CD4-positive, alpha-beta T cell (primary cell): ENCODE measurements at places on chromosomes 5 and 9.

DNA sequence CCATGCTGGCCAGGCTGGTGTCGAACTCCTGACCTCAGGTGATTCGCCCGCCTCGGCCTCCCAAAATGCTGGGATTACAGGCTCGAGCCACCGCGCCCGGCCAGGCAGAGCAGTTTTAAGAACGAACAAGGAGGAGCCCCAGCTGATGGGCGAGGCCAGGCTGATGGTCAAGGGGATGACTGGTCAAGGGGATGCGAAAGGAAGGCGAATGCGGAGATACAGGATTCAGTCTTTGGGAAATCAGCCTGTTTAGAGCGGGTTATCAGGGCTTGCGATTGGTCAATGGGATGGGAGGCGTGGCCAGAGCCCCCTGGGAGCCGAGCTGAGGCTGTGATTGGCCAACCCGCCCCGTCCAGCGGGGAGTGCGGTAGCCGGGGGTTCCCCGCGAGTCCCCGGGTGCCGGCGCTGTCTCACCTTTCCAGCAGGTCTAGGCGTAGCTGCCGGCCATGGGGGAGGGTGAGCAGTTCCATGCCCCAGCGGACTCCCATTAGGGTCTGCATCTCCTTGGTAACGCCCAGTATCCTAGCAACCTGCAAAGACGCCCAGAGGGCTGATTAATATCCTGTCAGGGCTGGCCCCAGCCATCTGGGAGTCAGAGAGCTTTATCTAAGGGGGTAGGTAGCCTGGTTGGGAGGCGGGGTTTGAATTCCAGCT lies 7.5 kb upstream of the TOR2A start:
- DNase-seq: no peak

DNA sequence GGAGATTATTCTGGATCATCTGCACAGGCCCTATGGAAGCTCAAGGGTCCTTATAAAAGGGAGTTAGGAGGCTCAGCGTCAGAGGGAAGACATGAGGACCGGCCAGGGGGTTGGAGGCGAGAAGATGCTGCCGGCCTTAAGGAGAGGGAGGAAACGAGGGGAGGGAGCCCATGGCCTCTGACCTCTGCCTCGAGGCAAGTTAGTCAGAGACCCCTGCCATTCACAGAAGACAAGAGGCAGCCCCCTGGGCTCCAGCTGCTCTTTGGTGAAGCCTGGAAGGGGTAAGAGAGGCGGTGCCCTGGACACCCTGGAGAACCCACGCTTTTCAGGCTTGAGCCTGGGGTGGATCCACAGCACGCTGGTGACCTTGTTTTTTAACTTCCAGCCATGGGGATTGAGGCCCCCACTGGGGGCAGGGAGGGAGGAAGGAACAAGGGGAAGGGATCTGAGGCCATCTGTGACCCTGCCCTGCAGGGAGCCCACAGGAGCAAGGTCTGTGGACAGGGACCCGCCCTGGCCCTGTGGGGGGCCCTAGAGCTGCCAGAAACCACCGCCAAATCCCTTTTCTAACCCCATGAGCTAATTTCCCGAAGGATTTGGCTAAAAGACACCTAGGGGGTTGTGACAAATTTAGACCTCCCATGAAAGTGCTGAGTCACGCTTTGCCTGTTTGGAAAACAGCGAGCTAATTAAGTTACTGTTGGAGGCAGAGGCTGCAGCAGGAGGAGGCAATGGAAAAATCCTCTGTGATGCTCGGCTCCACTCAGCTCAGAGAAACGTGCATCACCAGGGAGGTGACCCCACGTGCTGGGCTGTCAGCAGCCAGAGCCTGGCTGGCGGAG lies 49.7 kb downstream of the OLFM1 start:
- no peak for DNase-seq

GRCh38 chr9:103615994-103616393 lies 478.1 kb upstream of the SMC2 start:
- DNase-seq: no peak

DNA sequence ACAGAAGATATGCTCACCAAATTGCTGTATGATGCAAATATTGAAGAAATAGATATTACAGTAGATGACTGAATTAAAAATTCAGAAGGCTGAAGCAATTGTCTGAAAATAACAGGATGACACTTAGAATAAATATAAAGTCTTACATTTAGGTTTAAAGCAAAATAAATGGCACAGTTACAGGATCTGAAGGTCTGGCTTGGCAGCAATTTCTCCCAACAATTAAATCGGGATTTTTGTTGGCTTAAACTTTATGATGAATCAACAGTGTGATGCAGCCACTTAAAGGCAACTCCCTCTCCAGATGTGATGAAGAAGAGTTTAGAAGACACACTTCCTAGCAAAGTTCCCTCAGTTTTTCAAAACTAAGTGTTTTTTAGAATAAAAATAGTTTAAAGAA lies 80.5 kb downstream of the NREP start:
- DNase-seq: no peak

GRCh38 chr9:132003319-132003704 lies 76.4 kb downstream of the MED27 start:
- no peak for DNase-seq

DNA sequence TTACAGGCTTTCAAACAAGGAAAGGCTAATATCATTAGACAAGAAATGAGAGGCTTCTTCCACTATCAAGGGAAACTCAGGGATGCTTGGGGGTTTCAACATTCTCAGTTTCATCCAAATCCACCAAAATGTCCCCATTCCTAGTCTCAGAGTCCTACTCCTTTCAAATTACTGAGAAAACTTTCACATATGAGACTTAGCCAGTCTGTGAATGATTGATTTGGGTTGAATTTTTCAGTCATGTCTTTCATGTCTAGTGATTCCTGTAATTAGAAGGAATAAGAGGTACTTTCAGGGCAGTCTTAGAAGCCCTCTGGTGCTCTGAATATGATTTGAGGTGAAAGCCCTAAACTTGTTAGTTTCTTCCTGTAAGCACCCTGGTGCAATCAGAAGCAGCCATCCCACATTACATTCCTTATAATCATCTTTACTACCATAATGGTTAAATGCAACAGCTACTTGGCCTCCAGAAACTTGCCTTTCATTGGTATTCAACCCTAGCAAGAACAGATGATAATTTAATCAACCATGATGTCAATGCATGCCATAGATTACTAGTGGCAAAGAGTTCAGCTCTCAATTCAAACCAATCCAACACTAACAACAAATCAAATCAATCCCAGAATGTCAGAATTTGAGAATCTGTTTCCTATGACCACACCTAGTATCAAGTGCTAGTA lies 50.7 kb upstream of the RIC1 start:
- DNase-seq: no peak

- DNase-seq: no peak
Observed at GRCh38 chr9:6771722-6772121, 13.9 kb downstream of the KDM4C start.

DNA sequence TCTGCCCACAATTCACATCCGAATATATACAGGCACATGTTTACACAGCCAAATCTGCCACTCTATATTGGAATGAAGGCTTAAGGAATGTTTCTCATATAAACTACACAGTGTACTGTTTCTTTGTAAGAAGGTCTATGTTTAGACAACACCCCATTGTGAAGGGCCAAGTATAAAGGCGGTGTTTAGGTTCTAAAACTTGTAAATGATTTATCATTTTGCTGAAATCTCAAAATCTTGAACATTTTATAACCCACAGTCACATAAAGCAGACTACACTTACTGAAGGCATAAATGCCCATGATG lies 94.0 kb downstream of the ZNF608 start:
- no peak for DNase-seq

DNA sequence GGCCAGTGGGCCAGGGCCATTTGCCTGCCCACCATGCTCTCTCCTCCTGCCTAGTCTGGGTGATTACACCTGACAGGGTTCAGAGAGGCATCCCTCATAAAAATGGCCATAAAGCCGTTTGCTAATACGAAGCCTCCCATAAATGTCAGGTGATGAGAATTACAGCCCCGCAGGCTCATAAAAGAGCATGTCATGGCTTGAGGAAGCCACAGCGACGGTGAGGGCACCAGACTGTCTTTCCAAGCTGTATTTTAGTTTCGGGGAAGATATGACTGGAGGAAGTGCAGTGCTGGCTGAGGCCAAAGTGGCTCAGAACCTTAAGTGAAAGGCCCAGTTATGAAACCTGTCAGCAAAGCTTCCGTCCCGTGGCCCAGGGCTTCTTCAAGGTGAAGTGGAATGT lies 18.5 kb upstream of the TCERG1 start:
- DNase-seq: no peak

DNA sequence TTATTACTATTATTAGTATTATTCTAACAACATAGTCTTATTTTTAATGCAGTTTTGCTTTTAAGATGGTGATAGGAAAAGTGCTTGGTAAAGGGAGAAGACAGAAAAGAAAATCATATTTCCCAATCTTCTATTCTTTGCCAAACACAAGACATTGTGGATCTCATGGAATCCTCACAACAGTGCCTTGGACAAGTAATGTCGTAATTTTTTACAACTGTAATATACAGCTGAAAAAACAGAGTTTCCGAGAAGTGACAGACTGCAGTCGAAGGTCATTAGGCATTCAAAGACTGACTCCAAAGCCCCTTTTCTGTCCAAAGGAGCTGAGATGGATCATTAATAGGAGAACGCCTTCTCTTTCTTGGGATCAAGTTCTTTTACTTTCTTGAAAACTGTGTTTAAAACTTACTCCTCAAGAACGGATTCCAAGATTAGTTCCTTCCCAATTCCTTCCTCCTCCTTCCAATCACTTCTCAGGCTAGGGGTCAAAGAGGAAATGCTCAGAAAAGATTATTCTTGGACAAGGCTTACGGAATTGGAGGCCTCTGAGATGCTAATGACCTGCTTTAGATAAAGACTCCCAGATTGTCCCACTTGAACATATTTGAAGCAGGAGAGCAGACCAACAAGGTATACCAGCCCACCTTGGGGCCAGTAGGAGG lies 24.3 kb upstream of the TRIM32 start:
- no peak for DNase-seq

- DNase-seq: no peak
Observed at GRCh38 chr9:95502248-95502647, 14.5 kb downstream of the PTCH1 start.

- DNase-seq: no peak
Observed at GRCh38 chr9:81724242-81724889, 35.0 kb upstream of the TLE1 start.

- DNase-seq: no peak
Observed at GRCh38 chr5:33148076-33148513, 292.7 kb upstream of the TARS1 start.

- DNase-seq: no peak
Observed at GRCh38 chr9:128459011-128459410, 3.2 kb downstream of the ODF2 start.

GRCh38 chr5:10288592-10289219 lies 19.0 kb downstream of the CMBL start:
- no peak for DNase-seq

DNA sequence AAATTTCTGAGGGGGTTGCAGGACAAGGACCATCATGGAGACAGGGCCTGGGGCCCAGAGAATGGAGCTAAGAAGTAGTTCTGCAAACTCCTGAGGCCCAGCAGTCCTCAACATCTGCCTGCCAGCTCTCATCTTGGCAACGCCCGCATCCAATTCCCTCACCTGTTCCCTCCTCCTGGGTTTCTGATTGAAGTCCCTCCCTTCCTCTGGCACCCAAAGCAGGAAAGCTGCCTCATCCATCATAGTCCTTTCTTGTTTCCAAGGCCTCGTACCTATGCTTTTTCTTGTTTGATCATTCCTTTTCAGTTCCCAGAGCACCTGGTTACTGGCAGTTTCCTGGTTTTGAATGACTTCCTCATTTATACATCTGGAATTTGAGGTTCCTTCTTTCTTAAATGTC lies 181.3 kb downstream of the NR2F1-AS1 start:
- no peak for DNase-seq

GRCh38 chr9:136087741-136088480 lies 7.2 kb downstream of the NACC2 start:
- no peak for DNase-seq

DNA sequence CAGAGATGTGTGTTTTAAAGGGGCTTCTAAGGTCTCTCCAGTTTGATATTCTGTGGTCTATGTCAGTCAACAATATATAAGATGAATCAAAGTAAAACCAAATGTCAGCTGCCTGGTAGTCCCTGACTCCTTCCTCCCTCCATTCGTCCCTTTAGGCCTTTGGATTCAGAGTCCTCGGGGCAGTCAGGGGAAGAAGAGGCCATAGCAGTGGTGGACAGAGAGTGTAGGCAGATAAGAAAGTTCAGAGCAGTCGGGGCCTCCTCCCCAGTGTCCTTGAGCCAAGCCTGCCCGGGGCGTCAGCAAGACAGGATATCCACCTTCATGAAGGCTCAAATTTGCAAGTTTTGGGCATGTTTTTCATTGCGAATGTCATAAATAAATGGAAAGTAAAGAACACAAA lies 110.6 kb downstream of the ADAMTS16 start:
- DNase-seq: no peak

DNA sequence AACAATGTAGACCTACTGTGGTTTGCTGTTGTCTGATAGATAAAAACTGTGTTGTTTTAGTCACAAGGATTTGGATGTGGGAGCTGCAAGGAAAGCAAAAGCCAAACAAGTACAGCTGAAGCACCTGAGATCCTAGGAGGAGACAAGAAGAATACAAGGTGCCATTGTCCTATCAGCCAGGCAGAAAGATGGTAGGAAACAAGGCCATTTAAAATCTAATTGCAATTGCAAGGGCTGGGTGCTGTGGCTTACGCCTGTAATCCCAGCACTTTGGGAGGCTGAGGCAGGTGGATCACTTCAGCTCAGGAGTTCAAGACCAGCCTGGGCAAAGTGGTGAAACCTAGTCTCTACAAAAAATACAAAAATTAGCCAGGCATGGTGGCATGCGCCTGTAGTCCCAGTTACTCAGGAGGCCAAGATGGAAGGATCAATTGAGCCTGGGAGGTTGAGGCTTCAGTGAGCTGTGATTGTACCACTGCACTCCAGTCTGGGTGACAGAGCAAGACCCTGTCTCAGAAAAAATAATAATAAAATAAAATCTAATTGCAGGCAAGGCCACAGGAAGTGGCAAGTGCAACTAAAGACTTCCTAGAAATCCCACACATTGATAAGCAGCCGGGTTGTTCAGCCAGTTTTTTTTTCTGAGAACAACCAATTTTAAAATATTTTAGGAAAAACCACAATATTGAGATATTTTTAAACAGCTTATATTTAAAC lies 22.6 kb downstream of the DOCK8 start:
- DNase-seq: no peak

DNA sequence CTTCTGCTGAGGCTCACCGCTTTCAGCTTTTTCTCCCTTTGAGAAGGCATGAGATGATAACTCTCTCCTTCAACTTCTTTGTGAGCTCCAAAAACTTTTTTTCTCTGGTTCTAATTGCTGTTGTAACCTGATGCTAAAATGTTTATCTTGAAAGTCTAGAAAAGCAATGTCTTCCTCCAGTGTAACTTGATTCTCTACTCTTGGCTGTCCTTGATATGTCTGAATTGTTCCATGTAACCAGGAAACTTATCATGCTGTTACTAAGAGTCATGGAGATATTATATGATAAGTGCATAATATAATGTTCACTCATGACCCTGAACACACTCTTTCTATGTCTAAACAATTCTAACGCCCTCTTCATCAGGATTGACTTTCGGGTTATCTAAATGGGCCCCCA lies 128.0 kb upstream of the ABCA1 start:
- DNase-seq: no peak

- no peak for DNase-seq
Observed at GRCh38 chr9:94915476-94916450, 189.3 kb downstream of the AOPEP start.
